ENCODE measurements at places on chromosomes 7 and 10.
A peak's percentile ranks its signal among the peaks of the same experiment; 100 is the strongest.

GRCh38 chr10:48231699-48232315 lies 42.7 kb downstream of the FRMPD2 start:
- DNase-seq = no peak

GRCh38 chr10:132374176-132374575 lies 22.8 kb upstream of the PWWP2B start:
- DNase-seq = peak; percentile 55

DNA sequence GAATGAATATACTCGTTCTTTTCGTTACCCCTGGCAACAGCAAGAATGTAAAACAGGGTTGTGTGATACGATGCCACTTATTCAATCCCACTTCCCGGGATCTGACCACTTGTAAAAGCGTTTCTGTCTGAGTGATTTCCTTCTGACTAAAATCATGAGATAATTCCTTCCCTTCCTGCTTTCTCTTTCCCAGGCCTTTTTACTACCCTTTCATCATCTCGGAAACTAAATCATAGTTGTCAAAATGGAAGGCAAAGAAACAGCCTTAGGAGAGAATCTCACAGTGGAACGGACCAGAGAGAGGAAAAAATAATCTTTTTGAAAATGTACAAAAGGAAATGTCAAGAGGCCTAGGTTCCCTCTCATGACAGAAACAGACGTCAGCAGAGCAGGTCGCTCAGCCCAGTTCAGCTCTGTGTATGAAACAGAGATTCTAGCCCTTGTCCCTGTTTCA lies 29.8 kb downstream of the DIP2C start:
- no peak for DNase-seq

GRCh38 chr10:77020426-77021040 lies 617.1 kb downstream of the KCNMA1 start:
- DNase-seq = no peak

GRCh38 chr7:99677013-99677647 lies 2.7 kb downstream of the CYP3A5 start:
- DNase-seq = no peak

DNA sequence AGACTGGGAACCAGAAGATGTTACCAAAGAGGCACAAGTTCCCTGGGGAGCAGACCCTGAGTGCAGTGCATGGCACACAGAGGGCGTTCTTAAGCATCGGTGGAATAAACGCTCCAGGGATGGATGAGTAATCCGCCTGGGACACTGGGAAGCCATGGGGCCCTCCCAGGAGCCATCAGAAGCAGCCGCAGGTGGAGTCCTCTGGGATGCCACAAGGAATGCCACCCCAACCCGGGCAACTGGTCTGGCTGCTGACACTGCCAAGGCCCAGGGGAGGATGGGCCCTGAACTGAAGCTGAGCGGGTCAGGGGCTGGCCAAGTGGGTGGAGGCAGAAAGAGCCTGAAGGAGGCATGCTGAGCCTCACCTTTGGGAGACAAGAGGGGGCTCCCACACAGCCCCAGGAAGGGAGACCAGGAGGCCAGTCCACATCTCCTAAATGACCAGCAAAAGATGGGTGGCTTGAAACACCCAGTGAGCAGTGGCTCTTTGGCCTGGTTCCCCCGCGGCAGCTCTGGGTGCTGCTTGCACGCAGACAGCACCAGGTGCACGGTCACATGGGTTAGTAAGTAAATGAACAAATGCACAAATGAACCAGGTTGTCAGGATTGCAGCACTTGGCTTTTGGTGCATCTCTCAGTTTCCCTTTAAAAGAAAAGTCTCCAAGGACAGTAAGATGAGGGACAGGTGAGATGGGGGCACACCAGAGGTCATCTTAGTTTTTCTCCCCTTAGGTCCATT lies 141.3 kb upstream of the ZMIZ1 start:
- DNase-seq = no peak

DNA sequence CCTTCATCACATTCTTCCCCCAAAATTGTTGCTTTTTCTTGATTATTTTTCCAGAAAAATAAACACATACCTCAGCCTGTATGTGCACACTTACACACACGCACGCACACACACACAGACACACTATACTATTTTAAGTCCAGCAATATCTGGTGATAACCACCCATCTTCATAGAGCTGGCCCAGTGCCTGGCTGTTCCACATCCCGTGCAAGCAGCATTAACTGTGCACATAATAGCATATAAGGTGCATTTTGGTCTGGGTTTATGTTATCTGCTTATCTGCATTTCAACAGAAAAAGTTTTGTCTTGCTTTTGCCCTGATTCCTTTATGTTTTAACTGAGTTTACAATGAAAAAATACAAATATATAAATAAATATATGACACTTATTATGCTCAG lies 143.1 kb upstream of the KLF6 start:
- no peak for DNase-seq

- no peak for DNase-seq
Observed at GRCh38 chr10:46289209-46289810, 2.5 kb downstream of the ANTXRL start.

DNA sequence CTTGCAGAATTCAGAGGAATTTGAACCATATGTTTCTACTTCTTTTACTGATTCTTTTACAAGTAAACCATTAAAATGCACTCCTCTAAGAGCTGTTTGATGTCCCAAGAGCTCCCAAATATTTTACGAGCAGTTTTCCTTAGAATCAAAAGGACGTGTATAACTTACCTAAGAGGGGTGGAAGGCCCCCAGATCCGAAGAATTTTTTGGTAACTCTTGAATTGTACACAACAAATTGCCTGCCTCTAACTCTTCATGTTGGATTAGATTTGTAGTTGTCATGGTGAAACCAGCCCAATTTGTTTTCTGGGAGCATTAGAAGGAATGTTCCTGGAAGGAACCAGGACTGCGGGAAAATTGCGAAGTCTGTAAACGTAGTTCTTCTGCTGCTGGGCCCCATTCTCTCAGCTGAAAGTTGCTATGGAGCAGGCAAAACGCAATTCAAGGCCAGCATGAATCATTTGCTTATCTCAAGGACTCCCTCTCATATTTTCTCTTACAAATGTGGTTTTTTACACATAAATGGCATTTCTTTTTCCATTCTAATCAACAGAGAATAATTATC lies 124.8 kb upstream of the TMEM72 start:
- DNase-seq = no peak

DNA sequence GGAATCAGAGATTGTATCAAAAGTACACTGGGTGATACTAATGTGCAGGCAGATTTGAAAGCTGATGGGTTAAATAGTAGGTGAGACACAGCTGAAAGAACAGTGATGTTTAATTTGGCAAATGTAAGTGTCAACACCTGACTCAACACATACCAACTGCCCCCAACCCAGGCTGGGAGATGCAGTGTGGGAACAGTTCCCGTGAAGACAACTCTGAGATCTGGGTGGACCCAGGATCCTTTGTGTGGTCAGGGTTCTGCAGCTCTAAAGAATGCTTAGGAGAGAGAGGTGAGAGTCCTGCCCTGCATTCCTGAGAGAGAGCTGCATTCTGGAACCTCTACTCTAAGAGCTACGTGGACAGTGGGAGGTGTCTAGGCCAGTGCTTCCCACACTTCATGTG lies 479.7 kb downstream of the RPS24 start:
- DNase-seq = no peak

GRCh38 chr10:131532291-131532690 lies 220.8 kb upstream of the TCERG1L start:
- no peak for DNase-seq

GRCh38 chr7:15801551-15801950 lies 115.1 kb upstream of the MEOX2 start:
- DNase-seq = no peak

DNA sequence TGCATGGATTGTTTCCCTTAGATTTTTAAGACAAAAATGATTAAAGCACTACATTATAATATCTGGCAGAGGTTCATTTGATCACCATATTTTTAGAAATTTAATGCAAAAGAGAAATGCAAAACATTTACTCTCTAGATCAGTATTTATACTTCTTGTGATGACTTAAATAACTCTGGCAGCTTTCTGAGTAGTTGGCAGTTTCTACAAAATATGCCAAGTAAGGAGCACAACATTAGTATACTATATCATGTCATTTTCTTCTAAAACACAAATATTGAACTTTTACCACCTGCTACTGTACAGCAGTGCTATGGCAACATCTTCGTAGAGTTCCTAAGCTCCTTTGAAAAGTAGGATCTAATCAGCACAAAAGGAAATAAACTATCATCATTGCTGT lies 275.2 kb downstream of the PCDH15 start:
- no peak for DNase-seq

DNA sequence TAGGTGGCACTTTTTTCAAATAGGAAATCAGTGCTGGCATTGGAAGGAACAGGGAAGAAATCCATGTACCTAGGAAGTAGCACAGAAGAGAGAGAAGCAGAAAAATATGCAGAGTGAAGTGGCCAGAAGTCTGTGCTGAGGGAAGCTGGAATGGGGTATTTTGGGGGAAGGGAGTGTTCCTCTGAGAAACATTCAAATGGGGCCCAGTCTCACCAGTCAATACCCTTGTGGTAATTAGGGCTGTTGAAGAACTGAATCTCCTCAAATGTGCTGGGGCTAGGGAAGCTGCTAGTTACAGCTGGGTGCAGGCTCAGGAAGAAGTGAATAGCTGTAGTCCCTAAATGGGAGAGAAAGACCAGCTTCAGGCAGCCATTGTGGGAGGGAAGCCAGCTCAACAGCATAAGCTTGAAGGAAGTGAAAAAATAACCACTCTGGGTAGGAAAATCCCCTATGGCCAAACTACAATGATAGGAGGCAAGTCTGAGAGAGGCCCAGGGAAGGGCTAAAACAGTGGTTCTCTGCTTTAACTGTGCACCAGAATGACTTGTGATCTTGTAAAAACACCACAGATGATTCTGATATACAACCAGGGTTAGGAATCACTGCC lies 7.6 kb downstream of the NDST2 start:
- DNase-seq = no peak

DNA sequence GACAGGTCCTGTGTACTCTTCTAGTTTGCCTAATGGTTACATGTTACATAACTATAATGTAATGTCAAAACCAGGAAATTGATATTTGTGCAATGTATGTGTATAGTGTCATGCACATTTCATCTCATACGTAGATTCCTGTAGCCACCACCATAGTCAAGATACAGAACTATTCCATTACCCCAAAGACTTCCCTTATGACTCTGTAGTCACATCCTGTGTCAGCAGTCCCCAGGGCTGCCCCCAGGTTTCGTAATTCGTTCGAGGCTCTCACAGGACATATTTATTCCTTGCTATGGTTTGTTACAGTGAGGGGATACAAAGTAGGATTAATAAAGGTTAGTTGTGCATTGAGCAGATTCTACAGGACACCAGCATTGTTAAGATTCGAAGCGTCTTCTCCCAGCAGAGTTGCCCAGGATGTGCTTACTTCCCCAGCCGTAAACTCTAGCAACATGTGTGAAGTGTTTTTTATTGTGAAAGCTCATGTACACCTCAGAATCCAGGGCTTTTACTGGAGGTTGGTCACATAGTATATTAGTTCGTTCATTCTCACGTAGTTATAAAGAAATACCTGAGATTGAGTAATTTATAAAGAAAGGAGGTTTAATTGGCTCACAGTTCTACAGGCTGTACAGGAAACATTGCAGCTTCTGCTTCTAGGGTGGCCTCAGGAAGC lies 18.6 kb downstream of the RABGEF1 start:
- DNase-seq = no peak

GRCh38 chr10:59276919-59277318 lies 85.4 kb downstream of the FAM13C start:
- DNase-seq = no peak

DNA sequence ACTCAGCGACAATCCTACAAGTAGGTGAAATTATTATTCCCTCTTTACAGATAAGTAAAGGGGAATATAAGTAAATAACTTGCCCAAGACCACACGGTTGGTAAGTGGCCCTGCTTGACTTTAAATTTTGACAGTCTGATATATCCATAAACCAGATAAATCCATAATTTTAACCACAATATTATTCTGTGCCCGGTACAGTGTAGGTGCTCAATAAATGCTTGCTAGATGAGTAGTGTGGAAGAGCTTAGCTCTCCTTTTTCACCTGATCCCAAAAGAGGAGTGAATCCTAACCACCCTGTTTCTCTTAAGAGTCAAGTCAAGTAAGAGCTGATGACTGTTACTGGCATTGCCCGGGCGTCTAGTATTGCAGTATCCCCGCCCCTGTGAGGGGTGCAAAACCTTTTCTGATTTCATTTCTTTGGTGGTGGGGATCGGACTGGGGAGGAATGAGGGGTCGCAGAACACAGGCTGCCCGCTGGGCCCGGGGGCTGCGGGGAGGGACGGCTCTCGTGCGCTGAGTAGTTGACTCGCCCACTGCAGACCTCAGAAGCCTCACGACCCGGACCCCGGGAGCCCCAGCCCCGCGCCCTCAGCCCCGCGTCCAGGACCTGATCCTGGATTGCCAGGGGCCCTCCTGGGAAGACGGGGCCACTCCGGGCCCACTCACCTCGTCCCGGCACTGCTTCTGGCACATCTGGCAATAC lies 490 bp downstream of the KIN start:
- DNase-seq = peak; percentile 69

GRCh38 chr7:149703044-149703650 lies 70.2 kb downstream of the ZNF467 start:
- no peak for DNase-seq

GRCh38 chr10:114024876-114025610 lies 18.6 kb upstream of the ADRB1 start:
- no peak for DNase-seq

GRCh38 chr7:131586259-131586658 lies 29.8 kb upstream of the PODXL start:
- DNase-seq = peak; percentile 55

GRCh38 chr7:18357691-18358090 lies 137.9 kb upstream of the HDAC9 start:
- DNase-seq = no peak

GRCh38 chr10:14583252-14583651 lies 191.4 kb downstream of the FAM107B start:
- DNase-seq = no peak

GRCh38 chr10:66999762-67000545 lies 74.1 kb downstream of the LRRTM3 start:
- no peak for DNase-seq

DNA sequence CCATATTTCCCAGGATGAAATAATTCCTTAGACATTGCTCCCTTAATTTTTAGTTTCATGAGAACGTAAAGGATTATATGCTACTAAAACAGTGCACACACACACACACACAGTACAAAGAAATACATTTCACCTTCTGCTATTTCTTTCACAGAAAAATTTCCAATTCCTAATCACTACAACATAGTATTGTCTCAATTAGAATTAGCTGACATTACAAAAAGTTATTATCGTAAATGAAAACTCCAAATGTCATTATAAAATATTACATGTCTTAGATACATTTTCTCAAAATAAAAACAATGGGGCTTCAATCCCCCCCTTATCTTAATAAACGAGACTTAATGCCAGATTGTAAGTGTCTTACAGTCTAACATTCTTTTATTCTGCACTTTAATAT lies 12.3 kb upstream of the RUFY2 start:
- no peak for DNase-seq

DNA sequence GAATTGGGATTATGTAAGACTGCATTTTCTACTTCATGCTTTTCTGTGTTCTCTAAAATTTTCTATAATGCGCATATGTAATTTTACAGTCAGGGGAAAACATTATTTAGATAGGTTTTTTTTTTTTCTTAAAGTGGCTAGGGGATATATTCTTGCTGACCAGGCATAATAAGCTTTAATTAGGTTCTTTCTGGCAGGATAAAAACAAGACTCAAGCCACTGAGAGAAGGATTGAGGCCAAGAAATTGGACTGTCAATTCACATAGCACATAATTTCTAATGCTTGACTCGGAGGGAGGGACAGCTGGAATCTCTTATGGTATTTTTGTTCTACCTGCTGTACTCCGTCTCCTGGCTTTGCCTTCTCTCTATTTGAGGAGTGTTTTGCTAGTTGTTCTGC lies 119.8 kb upstream of the NPVF start:
- no peak for DNase-seq
